ENCODE measurements at places on chromosomes 1 and 21. TPM values are rescaled to one million over a fixed set of nuclear protein-coding genes. Genes with fewer than 3 reads are reported as not detected.

- DNase-seq = no peak
Observed at GRCh38 chr1:71039661-71040262, 7.9 kb downstream of the PTGER3 start.

GRCh38 chr1:38028105-38028591 is 15.6 kb downstream of the UTP11 start:
- DNase-seq = no peak

DNA sequence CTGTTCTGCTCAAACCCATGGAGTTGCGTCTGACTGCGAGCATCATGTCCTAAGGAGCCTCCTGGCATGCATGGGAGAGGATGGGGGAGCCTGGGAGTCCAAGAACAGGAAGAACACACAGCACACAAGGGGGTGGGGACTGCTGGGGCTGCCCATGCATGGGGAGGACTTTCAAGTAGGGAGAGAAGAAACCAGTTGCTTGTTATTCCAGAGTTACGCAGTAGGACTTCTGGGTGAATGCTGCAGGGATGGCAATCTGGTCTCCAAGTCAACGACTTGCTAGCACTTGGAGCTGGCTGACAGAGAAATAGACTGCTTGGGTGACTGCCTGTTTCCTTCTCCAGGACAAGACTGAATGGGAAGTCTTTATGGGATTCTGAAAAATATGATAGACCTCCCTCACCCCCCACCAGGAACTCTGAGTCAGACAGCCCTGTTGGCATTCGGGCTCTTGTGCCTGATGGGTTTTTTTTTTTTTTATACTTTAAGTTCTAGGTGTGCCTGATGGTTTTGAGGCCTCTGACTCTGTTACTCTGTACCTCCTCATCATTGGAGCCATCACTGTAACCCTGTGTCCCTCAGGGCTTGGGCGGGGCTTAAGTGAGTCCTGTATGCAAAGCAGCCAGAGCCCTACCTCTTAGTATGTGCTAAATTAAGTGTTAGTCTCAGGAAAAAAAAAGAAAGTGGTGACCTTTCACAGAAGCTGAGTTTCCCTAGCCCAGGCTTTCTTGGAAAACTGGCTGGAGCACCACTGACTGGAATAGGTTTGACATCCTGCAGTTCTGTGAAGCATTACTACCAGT is 30.3 kb downstream of the MAP3K21 start:
- DNase-seq = no peak

GRCh38 chr1:219039017-219039681 is 134.5 kb upstream of the LYPLAL1 start:
- no peak for DNase-seq

GRCh38 chr1:62349470-62350233 is 30.4 kb upstream of the KANK4 start:
- DNase-seq = no peak

- DNase-seq = no peak
Observed at GRCh38 chr1:51070640-51071039, 31.4 kb upstream of the C1orf185 start.

DNA sequence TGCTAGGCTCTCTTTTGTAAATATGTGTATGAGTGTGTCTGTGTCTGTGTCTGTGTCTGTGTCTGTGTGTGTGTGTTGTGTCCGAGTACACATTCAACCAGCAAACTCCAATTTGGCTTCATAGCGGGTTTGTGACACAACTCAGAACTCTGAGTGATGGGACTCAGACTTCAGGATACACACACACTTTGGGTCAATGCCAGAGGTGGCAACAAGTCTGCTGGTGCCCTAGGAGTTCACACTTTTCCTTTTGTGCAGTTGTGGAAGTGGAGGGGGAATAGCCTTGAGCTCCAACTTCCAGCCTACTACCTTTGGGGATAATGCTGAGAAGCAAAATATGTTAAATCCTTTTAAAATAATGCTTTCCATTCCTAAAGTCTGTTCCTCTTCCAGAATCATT is 16.6 kb upstream of the TBX15 start:
- DNase-seq = no peak

GRCh38 chr1:160550572-160551034 is 27.5 kb upstream of the SLAMF6 start:
- no peak for DNase-seq

DNA sequence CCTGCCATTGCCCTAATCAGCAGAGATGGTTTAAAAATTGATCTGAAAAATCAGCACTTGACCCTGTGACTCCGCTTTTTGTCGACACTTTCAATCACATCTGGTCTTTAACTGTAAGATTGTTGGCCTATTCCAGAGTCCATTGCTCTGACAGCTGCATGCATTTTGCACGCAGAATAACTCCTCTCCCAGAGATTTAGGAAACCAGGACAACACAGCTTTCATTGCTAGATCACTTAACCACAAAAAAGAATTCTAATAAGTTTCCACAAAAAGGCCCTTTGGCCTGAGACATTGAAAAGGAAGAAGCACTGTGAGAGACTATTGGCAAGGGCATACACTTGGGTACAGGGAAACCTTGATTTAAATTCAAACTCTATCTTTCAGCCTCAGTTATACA is 373.1 kb downstream of the TGFB2 start:
- DNase-seq = no peak

HRNR gene
- total RNA-seq = not detected

RGS4 gene
- total RNA-seq = not detected

DNAI4 gene
- total RNA-seq = 7.2 TPM

TAL1 gene
- 44.2 TPM for total RNA-seq

CLCN6 gene
- total RNA-seq = 11.7 TPM
